Esophagus squamous epithelium (tissue), 5 donors: ENCODE measurements at places on chromosomes 16 and 17.

DNA sequence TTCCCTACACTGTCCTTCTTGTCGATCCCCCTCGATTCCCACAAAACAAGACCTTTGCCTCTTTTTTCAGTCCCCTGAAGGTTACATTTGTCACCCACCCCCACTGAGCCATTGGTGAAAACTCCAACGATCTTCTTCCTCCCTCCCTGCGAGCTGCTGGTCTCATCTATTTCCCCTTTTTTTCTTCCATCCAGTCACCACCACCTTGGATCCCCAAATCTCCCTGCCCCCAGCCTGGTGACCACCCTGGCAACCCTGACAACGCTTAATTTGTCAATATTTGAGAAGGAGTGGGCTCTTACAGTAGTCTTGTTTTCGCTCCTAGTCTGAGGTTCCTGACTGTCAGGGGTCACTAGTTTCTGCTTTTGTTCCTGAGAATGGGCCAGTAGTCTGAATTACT lies 62.9 kb downstream of the SMPD3 start:
- DNase-seq, result no peak

GRCh38 chr16:64808474-64808873 lies 313.4 kb downstream of the CDH11 start:
- no peak for DNase-seq

- no peak for DNase-seq
Observed at GRCh38 chr16:23959752-23960072, 123.9 kb downstream of the PRKCB start.

- no peak for DNase-seq
Observed at GRCh38 chr17:70989280-70989679, 819.9 kb downstream of the KCNJ2 start.

DNA sequence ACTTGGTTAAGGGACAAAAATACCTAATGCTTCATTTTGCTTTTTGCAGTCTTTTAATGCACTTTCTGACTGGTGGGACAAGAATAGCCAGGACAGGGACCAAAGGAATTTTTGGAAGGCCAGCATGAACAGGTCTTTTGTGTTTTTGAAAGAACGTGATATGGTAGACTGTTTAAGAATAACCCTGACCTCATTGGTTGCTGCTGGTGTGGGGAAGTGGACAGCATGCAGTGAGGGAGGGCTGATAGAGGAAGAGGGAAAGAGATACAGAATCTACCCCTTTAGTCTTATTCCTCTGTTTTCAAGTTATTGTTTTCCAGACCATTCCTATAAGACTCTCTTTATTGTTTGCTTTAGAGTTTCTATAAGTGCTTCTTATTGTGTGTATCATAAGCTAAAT lies 816.2 kb downstream of the CDH11 start:
- no peak for DNase-seq

DNA sequence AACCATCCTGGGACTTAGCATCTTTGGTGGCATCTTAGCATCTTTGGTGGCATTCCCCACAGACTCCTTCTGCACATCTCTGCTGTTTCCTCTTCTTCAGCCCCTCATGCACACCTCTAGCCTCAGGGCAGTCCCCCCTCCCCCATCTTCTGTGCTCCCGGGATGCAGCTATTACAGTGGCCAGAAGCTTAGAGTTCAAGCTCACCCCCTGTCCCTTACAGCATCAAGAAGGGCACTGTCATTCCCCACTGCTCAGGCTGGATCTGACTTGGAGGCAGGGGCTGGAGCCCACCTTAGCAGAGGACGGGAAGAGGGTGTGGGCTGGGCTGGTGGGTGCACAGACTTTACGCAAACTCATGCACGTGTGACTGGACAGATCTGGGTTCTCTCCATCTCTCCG lies 650 bp downstream of the EPN3 start:
- no peak for DNase-seq

DNA sequence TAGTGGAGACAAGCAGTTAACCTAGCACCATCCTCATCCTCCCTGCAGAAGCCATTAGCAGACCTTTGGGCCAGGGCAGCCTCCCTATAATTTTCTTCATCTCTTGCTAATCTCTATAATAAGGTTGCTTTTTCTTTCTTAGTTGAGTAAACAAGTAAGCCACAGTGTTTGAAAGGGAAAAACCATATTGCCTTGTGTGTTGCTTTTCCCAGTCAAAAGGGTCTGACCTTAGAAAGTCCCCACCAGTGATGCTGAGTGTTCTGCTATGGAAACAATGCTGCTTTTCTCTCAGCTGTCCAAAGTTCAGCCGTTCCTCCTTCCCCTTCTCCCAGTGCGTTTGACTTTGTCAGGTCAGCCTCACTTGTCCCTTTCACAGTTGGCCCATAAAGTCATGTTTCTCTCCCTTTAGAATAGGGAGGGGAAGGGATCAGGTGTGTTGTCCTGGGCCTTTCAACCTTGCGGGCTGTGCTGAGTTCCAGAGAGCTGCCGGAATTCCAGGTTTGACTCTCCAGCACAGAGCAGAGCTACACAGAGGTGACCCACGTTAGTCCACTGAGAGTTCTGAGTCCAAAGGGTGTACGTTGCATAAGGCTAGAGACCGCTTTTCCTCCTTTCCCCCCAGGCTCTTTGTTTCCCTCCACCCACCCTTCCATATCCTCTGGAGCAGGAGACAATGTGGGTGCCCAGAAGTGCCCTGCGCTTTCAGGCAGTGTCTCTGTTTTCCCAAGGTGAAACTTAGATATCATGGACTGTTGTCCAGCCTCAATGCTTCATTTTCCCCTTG lies 15.9 kb upstream of the CLEC18C start:
- no peak for DNase-seq

GRCh38 chr16:67666032-67666551 lies 458 bp downstream of the ENKD1 start:
- no peak for DNase-seq

GRCh38 chr17:34403006-34403405 lies 40.0 kb upstream of the CCL1 start:
- no peak for DNase-seq

DNA sequence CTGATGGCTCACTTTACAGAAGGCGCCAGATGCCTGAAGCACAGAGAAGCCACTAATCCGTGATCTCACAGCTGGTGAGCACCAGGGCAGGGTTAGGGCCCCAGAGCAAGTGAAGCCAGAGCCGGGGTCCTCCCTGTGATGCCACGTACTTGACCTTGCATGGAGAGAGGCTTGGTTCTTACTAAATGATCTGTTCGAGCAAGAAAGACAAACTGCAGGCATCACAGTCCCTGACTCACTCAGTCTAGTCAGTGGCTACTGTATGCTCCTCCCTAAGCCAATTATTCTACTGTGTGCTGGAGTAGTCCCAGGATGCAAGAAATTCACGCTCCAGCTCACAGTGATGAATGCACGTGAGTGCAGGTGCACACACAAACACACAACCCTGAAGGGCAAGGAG lies 55.4 kb downstream of the SDK2 start:
- DNase-seq, result no peak

DNA sequence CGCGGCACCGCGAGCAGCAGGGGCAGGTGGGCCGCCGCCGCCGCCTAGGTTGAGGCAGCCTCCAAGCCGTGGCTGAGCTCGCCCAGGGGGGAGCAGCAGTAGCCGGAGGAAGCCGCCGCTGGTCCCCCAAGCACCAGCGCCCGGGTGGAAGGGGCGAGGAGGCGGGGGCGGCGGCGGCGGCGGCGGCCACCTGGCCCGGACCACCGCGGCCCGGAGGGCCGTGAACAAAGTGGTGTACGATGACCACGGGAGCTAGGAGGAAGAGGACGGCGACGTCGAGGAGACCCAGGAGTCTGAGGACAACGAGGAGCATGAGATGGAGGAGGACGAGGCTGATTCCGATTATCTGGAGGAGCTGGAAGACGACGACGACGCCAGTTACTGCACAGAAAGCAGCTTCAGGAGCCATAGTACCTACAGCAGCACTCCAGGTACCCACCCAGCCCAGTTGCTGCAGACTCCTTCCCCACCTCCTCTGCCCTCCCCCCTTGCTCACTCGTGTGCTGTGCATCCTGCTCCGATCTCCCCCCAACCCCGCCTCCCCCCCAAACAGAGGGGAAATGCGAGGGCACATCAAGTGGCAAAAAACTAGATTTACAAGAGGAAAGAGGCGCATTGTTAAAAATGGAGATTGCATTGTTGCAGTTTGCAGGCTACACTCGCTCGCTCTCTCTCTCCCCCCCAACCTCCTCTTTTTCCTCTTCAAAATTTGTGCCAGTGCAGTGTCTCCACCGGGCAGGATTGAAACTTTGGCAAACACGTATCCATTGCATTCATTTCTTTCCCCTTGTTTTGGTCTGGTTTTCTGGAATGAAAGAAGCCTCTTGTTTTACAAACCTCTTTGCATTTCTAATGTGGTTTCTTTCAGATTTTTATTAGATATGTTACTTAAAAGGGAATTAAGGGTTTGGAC lies 41.8 kb upstream of the AMZ2 start:
- no peak for DNase-seq

- no peak for DNase-seq
Observed at GRCh38 chr16:50308237-50308965, 42.0 kb downstream of the ADCY7 start.
